WTC11 (cell line): ENCODE measurements at places on chromosomes 2 and 18.

DNA sequence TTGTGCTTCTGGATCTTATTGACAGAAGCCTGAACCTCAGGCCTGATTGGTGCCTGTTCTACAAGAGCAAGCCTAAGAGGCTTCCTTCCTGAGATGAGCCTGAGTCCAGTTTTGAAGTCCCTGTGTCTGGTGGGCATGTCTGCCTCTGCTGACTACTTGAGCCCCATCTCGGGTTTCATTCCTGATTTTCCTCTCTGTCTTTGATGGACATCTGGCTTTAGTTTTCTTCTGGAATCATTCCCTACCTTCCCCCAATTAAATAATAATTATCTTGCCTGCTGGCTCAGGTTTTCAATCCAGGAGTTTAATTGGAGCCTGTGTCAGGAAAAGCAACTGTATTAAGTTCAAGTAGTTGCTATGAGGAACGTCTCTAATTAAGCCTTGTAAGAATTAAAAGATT, 135.5 kb upstream of the MC4R start:
- no peak for DNase-seq

- no peak for DNase-seq
These were observed 121.2 kb downstream of the TXNL1 start for GRCh38 chr18:56517196-56517595.

GRCh38 chr18:46046126-46046525, 25.9 kb downstream of the PSTPIP2 start:
- DNase-seq, result peak; percentile 40

DNA sequence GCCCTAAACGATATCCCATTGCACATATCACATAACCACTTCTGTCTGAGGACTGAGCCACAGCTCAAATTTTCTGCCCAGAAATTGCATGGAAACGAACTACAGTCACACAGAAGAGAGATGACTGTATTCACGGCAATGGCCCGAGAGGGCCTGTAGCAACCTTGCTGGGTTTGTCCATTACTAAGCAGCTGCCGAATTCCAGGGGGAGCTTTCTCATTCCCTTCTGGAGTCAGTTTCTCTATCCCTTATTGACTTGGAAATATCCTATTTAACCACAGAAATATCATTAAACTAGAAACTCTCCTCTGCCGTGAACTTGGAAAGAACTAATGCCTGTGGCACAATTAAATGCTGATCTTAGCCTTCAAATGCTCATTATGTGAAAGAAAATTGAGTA, 183.9 kb downstream of the DNER start:
- no peak for DNase-seq

DNA sequence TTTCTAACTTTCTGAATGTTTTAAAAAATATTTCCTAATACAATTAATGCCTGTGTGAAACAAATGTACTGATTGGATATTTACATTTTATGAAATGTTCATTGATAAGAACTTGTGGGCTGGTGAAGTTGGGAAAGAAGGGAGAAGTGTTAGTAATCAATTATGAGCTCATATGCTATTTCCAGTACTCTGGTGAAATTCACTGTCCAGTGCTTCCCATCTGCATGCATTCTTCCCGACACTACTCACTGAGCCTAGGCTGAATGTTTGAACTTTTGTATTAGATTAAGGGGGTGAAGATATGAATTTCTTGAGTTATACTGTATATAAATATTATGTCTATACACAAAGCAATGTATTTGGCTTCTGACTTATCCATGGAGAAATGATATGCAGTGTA, 36.0 kb downstream of the SKA1 start:
- no peak for DNase-seq

DNA sequence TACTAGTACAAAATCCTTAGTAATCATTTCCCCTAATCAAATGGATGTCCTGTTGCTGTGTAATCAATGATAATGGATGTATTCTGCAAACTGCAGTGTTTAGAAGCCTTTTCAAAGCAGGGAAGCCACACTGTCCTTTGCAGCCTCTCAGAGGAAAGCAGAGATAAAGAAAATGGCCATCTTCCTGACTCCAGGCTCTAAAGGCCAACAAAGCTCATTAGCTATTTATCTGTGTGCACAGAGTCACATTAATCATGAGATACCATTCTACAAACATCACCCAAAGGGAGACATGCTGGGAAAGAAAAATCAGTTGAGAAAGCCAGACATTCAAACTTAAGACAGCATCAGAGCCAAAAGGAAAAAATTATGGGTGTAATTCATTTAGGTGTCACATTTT, 165.0 kb downstream of the RAD51AP2 start:
- no peak for DNase-seq
